ENCODE measurements at places on chromosomes 1 and 21.

- no peaks in the 10 kb centered on the region for H3K4me1 ChIP-seq
- no peaks in the 10 kb centered on the region for H3K36me3 ChIP-seq
- no peak for DNase-seq
Observed at GRCh38 chr1:2875707-2876561, 74.4 kb upstream of the TTC34 start.

DNA sequence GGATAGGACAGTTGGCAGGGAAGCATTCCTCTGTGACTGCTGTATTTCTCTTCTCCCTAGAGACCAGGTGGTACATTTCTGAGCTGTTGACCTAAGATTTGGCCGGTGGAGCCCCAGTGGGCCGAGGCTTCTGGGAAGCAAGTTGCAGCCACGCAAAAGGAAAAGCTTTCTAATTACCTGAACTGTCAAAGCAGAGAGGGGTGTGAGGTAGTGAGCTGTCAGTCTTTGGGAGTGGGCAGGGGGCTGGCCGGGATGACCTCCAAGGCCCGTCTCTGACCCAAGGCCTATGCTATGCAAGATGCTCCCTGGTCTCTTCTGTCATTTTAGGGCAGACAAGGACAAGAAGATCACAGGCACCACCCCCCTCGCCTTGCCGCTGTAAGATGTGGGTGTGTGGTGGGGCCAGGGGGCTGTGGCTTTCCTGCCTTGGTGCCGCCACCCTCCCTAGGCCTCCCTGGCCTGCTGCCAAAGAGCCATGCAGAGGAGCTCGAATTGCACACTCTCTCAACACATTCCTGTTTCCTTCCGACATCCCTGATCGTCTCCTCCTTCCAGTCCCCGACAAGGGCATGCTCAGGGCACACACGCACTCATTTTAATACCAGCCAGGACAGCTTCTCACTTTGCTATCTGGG lies 7.7 kb downstream of the PADI1 start:
- no peaks in the 10 kb centered on the region for H3K36me3 ChIP-seq
- peak; percentile 88 for DNase-seq
- no peak overlapping the region for H3K27ac ChIP-seq
- H3K27me3 ChIP-seq: peaks cover 44% of the 10 kb centered on the region
- H3K4me1 ChIP-seq: peaks cover 15% of the 10 kb centered on the region

GRCh38 chr1:237287876-237288521 lies 246.0 kb downstream of the RYR2 start:
- H3K4me3 ChIP-seq: no peak overlapping the region
- H3K27me3 ChIP-seq: no peaks in the 10 kb centered on the region
- H3K4me1 ChIP-seq: no peaks in the 10 kb centered on the region
- DNase-seq: no peak
- H3K27ac ChIP-seq: no peak overlapping the region
- no peaks in the 10 kb centered on the region for H3K36me3 ChIP-seq

- peak; percentile 29 for DNase-seq
- peak overlapping the region; percentile 66 for H3K27ac ChIP-seq
- H3K4me3 ChIP-seq: peak overlapping the region; percentile 90
- H3K4me1 ChIP-seq: peaks cover 62% of the 10 kb centered on the region
Observed at GRCh38 chr1:224433701-224434672, 610 bp downstream of the WDR26 start.

GRCh38 chr1:60809204-60809980 lies 273.0 kb upstream of the NFIA start:
- H3K4me1 ChIP-seq: no peaks in the 10 kb centered on the region
- H3K27ac ChIP-seq: no peak overlapping the region
- H3K4me3 ChIP-seq: no peak overlapping the region
- no peaks in the 10 kb centered on the region for H3K36me3 ChIP-seq

GRCh38 chr21:18164483-18164882 lies 80.2 kb upstream of the CHODL start:
- H3K4me3 ChIP-seq: no peak overlapping the region
- H3K27ac ChIP-seq: no peak overlapping the region
- H3K4me1 ChIP-seq: no peaks in the 10 kb centered on the region

DNA sequence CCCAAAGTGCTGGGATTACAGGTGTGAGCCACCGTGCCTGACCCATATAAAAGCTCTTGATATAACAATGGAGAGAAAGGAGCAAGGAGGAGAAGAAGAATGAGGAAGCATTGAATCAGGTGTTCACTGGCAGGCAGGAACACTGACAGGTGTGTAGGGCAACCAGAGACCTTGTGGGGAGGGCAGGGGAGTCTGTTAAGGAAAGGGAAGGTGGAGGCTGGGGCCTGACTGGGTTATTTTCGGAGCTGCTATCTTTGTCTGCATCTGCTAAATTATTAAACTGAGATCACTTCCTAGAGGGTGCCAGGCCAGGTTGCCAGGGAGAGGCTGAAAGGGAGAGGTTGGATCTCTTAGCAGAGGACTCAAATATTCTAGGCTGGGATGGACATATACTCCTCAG lies 6.8 kb upstream of the TRNP1 start:
- no peaks in the 10 kb centered on the region for H3K36me3 ChIP-seq
- H3K4me3 ChIP-seq: no peak overlapping the region
- H3K27me3 ChIP-seq: peaks cover 9% of the 10 kb centered on the region
- H3K27ac ChIP-seq: no peak overlapping the region

- no peak overlapping the region for H3K4me3 ChIP-seq
- peaks cover 8% of the 10 kb centered on the region for H3K4me1 ChIP-seq
Observed at GRCh38 chr1:108830119-108831008, 26.5 kb downstream of the AKNAD1 start.

DNA sequence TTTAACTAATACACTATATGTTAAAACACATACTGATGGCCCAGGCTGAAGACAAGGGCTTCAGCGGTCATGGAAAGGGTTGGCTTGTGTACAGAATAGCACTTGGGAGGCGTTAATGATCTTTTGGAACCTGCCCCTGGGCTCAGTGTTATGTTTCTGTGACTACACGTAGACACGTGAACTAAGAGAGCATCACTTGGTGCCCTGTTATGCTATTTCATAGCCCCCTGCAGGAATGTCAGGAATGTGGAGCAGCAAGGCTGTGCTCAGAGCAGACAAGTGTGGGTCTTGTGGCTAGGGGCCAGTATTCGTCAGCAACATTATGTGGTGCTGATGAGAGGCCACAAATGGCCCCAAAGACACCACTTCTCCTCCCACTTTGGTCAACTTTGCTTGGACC lies 132.4 kb downstream of the MAP3K21 start:
- H3K27ac ChIP-seq: no peak overlapping the region
- H3K4me1 ChIP-seq: no peaks in the 10 kb centered on the region
- H3K36me3 ChIP-seq: no peaks in the 10 kb centered on the region
- DNase-seq: no peak

DNA sequence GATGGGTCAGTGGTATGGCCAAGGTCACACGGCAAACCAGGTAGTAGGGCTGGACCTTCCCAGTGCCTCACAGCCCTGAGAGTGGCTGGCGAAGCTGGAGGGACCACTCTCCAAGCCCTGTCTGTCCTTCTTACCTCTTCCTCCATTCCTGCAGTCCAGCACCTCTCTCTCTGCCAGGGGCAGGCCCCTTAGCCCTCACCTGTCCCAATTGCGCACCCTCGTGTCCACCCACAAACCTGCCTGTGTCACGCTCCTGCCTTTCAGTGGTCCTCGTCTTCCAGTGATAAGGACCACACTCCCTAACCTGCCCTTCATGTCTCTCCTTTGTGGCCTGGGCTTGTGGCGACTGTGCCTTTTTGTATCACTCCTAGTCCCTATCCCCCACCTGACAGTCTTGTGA lies 3.4 kb downstream of the PODN start:
- no peak overlapping the region for H3K4me3 ChIP-seq
- H3K4me1 ChIP-seq: no peaks in the 10 kb centered on the region
- no peak overlapping the region for H3K27ac ChIP-seq
- no peak for DNase-seq

GRCh38 chr1:39224295-39224829 lies 19.9 kb downstream of the MACF1 start:
- H3K4me1 ChIP-seq: no peaks in the 10 kb centered on the region
- H3K4me3 ChIP-seq: no peak overlapping the region
- H3K27me3 ChIP-seq: no peaks in the 10 kb centered on the region
- no peaks in the 10 kb centered on the region for H3K36me3 ChIP-seq
- no peak overlapping the region for H3K27ac ChIP-seq
- no peak for DNase-seq

- H3K4me3 ChIP-seq: peak within 1 kb of the TSS; percentile 69
- H3K36me3 ChIP-seq: peaks cover 35% of the 10 kb centered on the region
- H3K27me3 ChIP-seq: no peaks in the 10 kb centered on the region
- DNase-seq: peak; percentile 96
Observed at GRCh38 chr21:46458315-46459023, at the start of gene DIP2A. Gene DIP2A, plus strand, starts transcription at chr21:46458891. Its CDS starts 241 bp downstream, at chr21:46459132.

DNA sequence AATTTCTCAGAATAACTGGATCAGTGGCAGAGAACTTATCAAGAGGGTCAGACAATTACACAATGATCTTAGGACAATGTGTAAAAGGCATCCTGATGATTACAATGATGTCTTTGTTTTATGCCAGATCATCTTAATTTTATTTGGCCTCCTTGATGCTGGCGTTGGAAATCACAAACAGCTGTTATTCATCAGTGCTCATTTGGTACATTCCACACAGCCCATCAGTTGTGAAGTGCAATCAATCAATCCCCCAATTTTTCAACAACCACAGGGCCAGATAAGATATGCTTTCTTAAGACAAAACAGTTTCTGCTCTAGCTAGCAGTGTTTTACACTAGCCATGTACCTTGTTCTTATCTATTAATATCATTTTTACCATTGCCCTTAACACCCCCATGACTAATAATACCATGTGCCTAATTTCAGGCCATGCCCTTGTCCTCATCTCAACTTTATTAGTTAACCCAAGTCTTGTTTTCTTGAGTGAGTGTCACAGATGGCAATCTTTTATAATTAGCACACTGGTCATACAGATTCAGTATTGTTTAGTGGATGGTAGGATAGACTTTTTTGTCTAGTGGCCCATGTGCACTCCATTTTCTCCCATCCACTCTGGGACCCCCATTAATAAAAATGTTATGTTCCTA lies 40.8 kb upstream of the COL24A1 start:
- no peak overlapping the region for H3K4me3 ChIP-seq
- H3K27ac ChIP-seq: no peak overlapping the region
- H3K27me3 ChIP-seq: no peaks in the 10 kb centered on the region
- H3K36me3 ChIP-seq: no peaks in the 10 kb centered on the region
- no peak for DNase-seq
- H3K4me1 ChIP-seq: no peaks in the 10 kb centered on the region

GRCh38 chr21:42663860-42664535 lies 10.6 kb downstream of the PDE9A start:
- H3K4me3 ChIP-seq: no peak overlapping the region
- H3K36me3 ChIP-seq: no peaks in the 10 kb centered on the region
- DNase-seq: no peak
- H3K27ac ChIP-seq: no peak overlapping the region

DNA sequence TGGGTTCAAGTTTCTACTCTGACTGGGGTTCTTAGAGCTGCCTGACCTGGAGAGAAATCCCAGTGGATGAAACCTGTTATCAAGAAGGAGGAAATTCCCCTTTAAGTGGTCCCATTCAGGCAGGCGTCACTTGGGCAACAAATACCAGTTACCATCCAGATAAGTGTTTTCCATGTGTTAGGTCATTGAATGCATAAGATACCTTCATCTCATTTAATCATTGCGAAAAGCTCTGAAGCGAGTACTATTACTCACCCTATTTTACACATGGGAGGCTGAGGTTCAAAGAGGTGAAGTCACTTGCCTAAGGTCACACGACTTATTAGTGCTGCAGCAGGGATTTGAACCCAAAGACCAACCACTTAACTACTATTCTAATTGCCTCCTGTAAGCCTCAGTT lies 45.5 kb upstream of the RPL11 start:
- H3K4me3 ChIP-seq: no peak overlapping the region
- DNase-seq: no peak
- peaks cover 20% of the 10 kb centered on the region for H3K27me3 ChIP-seq
- H3K36me3 ChIP-seq: no peaks in the 10 kb centered on the region

- H3K36me3 ChIP-seq: no peaks in the 10 kb centered on the region
- DNase-seq: peak; percentile 74
- H3K4me3 ChIP-seq: no peak overlapping the region
- no peaks in the 10 kb centered on the region for H3K4me1 ChIP-seq
- no peak overlapping the region for H3K27ac ChIP-seq
- H3K27me3 ChIP-seq: peaks cover 3% of the 10 kb centered on the region
Observed at GRCh38 chr1:160193091-160193819, 2.9 kb downstream of the CASQ1 start.

DNA sequence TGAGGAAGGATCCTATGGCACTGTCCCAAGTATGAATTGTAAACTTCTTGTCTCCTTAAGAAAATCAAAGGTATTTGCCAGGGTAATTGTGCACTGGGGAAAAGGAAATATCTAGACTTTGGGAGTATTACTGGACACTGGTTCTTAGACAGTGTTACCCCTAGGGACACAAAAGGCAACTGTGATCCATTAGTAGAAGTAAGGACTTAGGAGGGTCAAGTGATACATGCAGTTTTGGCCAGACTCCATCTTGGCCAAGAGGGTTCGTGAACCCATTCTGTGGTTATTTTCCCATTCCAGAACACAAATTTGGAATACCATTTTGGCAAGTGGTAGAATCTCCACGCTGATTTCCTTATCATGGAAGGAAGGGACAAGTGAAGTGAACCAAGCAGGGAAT lies 98.1 kb downstream of the TM2D1 start:
- no peaks in the 10 kb centered on the region for H3K4me1 ChIP-seq
- H3K36me3 ChIP-seq: no peaks in the 10 kb centered on the region
- no peak overlapping the region for H3K27ac ChIP-seq
- no peak for DNase-seq
- H3K27me3 ChIP-seq: no peaks in the 10 kb centered on the region

- H3K27ac ChIP-seq: no peak overlapping the region
- no peaks in the 10 kb centered on the region for H3K4me1 ChIP-seq
- no peak for DNase-seq
- peaks cover 19% of the 10 kb centered on the region for H3K27me3 ChIP-seq
- H3K4me3 ChIP-seq: no peak overlapping the region
Observed at GRCh38 chr1:26046246-26047095, 553 bp upstream of the SLC30A2 start.

DNA sequence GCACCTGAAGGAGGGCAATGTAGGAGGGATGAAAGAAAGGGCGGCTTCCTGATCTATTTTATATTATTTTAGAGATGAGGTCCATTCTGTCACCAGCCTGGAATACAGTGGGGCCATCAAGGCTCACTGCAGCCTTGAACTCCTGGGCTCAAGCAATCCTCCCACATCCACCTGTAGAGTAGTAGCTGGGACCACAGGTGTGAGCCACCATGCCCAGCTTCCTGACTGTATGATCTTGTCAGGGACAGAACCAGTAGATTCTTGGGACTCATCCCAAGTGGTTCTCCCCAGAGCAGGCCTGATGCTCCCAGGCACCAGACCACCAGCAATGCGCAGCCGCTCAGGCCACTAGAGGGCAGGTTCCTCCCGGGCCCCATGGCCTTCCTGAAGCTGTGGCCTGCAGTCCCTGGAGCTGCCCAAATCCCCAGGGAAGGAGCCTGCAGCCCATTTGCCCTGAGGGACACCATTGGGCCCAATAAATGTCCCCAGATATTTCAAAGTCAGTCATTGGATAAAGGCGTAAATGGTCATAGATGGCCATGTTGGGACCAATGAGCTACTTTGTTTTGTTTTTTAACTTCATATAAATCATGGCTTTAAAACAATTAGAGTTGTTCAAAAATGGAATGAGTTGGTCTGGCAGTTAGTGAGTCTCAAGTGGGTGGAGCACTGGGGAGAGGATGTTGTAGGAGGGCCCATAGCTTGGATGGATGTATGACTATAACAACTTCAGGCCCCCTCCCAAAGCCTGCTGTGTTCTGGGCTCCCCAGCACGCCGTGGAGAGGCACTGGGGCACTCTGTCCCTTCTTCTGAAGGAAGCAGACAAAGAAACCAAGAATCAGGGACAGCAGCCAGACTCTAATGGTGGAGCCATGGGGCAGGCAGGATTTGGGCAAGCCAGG lies 44.7 kb upstream of the GOLT1A start:
- no peaks in the 10 kb centered on the region for H3K36me3 ChIP-seq
- no peak overlapping the region for H3K27ac ChIP-seq
- H3K27me3 ChIP-seq: peaks cover 13% of the 10 kb centered on the region

Measured in DND-41 (cell line).